Left renal pelvis (tissue), 4 donors: ENCODE measurements at places on chromosomes 5 and 9.

DNA sequence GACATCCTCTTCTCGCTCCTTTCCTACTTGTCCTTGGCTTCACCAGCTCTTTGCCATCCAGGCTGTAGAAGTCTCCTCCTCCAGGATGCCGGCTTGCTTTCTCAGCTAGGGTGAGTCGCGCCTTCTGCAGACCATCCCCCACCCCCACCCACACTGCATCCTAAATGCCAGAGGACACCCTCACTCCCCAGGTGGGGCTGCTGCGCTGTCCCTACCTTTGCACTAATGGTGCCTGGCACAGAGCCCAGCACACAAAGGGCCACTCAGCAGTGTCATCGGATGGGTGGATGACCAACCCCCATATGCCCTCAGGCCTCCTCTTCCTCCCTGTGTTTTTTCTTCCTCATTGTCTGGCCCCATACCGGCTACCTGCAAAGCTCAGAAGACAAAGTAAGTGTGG lies 14.8 kb downstream of the IL9 start:
- DNase-seq: no peak

- no peak for DNase-seq
Observed at GRCh38 chr9:79719021-79719420, 147.3 kb downstream of the TLE4 start.

DNA sequence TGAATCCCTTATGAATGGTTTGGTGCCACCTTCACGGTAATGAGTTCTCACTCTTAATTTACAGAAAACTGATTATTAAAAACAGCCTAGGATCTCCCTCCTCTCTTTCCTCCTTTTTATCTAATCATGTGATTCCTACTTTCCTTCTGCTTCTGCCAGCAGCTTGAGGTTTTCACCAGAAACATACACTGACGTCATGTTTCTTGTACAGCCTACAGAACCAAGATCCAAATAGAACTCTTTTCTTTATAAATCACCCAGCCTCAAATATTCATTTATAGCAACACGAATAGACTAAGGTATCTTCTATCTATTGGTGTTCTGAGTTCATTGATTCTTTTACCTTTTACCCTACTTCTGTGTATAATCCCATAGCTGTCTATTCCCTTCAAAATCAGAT lies 388.9 kb upstream of the CDH10 start:
- DNase-seq: no peak

DNA sequence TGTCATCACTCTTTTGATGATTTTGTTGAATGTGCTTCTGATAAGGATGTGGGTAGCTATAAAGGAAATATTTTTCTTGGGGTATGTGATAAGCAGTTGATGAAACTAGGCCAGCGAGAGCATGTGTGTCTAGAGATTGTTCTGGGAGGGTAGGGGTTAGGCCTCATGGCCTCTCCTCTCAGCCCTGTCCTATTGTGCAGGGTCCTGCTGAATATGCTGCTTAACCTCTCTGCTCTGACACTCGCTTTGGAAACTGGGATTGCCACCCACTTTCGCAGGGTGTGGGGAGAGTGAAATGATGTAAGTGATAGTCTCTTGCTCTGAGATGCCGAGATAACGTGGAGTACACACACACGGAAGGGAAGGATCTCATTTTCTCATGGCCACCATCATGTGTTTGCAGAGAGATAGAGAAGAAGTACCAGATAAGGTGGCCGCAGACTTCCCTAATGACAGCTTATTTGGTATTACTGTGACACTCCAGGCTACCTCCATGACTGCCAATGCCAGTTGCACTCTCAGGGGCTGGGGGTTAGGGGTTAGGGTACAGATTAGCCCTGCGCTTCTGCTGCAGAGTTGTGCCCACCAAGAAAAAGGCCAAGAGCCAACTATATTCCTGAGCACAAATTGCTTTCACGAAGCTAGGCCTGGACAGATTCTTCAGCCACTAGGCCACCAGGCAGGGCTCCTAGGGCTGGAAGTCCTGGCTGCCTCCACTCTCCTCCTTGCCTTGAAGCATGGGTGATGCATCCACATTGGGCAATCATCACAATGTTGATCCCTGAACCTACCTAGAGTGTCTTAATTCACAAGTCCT lies 25.2 kb upstream of the TNFAIP8 start:
- DNase-seq: no peak

- DNase-seq: no peak
Observed at GRCh38 chr5:180120237-180121101, 48.9 kb upstream of the RNF130 start.

DNA sequence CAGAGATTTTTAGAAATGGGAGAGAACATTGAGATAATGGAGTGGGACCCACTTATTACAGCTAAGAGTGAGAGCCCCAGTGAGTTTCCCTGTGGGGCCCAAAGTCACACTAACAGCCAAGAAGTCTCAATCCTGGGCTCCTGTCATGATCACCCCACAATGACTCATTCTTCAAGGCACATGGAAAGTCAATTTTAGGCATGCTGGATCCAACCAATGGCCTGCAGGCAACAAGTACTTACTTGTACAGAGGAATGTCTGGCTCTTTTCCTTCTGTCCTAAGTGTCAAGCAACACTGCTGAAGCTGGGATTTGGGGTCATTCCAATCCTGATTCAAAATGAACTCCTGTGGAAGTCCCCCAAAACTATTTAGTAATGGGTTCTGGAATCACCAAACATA lies 123.1 kb downstream of the DROSHA start:
- DNase-seq: no peak

GRCh38 chr5:180689071-180689694 lies 39.8 kb upstream of the FLT4 start:
- DNase-seq: no peak

- DNase-seq: no peak
Observed at GRCh38 chr9:124940521-124940893, 376 bp downstream of the GOLGA1 start.

GRCh38 chr5:135543001-135543484 lies 7.3 kb upstream of the NEUROG1 start:
- DNase-seq: no peak

DNA sequence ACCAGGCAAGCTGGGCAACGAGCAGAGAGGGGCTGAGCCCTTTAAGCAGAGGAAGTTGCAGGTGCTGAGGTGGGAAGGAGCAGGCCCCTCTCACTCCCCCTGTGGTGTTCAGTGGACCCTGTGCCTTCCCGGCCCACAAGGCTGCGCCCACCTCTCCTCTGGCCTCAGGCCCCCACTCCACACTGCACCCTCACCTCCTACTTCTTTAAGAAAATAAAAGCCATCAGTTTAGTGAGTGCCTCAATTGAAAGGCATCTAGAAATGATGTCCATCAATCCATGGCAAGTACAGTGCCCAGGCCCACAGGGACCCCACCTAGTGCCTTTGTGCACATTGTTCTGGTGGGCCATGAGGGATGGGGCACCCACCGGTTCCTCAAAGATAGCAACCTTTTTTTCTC lies 158.0 kb downstream of the PAX5 start:
- no peak for DNase-seq

DNA sequence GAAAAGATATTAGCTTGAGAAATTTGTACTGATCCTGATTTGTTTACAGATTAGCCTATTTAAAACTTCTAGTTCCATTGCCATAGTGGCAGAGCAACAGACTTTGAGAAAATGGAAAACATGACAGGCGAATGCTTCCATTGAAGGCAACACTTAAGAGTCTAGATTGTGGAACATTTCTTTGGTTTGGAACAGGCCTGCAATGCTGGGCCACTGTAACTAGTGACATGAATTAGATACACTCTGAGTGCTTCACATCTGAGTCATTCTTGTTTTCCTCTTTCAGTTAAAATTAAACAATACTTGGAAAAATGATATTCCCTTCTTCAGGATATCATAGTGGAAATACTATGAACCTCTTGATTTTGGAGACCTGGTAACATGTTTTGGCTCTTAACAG lies 453.6 kb upstream of the TUSC1 start:
- no peak for DNase-seq

GRCh38 chr5:35308421-35308820 lies 78.1 kb upstream of the PRLR start:
- DNase-seq: no peak

DNA sequence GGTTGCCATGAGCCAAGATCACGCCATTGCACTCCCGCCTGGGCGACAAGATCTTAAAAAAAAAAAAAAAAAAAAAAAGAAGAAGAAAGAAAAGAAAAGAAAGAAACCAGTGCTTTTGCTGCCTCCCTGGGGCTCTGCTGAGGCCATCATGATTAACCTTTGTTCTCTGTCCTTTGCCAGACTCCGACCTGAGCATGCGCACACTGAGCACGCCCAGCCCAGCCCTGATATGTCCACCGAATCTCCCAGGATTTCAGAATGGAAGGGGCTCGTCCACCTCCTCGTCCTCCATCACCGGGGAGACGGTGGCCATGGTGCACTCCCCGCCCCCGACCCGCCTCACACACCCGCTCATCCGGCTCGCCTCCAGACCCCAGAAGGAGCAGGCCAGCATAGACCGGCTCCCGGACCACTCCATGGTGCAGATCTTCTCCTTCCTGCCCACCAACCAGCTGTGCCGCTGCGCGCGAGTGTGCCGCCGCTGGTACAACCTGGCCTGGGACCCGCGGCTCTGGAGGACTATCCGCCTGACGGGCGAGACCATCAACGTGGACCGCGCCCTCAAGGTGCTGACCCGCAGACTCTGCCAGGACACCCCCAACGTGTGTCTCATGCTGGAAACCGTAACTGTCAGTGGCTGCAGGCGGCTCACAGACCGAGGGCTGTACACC lies 251.7 kb downstream of the MARCHF11 start:
- DNase-seq: no peak

- peak; percentile 39 for DNase-seq
Observed at GRCh38 chr5:137146402-137146890, 352.7 kb downstream of the SPOCK1 start.

DNA sequence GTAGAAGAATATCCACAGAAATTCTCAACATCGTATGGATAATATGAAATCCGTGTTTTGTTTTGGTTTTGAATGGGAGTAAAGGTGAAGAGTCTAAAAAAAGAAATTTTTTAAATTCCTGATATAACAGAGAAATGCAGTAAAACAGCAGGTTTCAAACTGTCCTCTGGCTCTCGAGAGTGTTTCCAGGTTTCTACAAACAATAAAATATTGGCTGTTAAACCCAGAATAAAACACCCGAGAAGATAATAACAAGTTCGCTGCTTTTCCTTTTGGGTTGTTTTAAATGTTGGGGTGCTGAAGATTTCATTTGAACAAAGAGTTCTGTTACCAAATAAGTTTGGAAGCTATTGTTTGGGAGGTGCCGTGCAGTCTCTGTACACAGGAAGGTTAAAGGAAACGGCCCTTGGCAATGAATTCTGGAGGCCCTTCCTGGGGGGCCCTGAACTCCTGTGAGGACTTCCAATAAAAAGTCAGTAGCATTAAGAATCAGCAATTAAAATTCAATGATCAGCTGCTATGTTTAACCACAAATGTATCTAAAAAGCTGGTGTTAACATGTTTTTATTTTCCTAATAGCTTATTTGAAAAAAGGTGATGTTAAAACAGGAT lies 215.8 kb downstream of the TSSK1B start:
- no peak for DNase-seq

DNA sequence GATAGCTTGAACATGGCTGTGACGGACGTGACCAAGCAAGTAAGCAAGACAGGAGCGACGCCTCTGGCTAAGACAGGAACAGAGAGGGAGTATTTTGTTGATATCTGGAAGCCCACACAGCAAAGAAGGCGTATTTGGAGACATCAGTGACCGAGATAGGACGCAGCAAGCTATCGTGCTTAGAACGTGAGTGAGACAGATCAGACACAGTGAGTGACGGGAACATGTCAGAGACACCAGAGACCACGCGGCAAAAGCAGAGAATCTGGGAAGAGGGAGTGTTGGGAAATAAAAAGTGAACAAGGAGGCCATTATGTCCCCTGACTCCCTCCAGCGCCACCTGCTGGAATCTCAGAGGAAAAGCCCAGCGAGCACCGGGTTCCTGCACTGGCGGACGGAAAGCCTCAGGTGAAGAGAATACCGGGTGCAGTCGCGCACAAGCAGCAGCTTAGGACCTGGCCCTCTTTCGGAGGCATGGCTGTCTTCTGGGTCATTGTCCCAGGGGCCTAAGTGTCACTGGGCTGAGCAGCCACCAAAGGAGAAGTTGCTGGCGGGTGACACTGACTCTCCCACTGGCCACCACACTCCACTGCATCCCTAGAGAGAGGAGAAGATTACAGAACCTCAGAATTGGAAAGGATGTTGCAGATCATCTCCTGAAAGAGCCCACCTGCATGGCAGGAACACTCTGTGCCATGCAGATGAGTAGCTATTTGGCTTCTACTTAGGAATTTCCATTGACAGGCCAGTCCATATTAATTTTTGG lies 99.1 kb downstream of the FBXO38 start:
- DNase-seq: no peak

DNA sequence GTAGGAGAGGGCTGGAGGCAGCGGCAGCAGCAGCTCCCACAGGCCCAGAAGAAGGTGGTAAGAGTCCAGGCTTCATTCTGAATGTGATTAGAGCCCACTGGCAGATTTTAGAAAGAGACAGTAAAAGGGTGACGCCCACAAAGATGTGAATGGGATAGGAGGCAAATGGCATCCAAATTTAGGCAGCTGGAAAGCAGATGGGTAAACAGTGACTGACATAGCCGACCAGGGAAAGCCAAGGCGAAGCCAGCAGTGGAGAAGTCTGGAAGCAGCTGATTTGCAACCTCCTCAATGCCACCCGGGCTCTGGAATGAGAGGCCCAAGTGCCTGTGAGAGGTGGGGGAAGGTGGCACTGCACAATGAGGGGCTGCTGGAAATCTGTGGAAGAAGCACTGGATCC lies 103.3 kb downstream of the C5orf15 start:
- DNase-seq: no peak

GRCh38 chr5:159224471-159224870 lies 15.1 kb upstream of the RNF145 start:
- no peak for DNase-seq

GRCh38 chr5:75465480-75465879 lies 45.9 kb downstream of the CERT1 start:
- no peak for DNase-seq

GRCh38 chr5:129243039-129243438 lies 148.5 kb downstream of the ISOC1 start:
- DNase-seq: no peak

DNA sequence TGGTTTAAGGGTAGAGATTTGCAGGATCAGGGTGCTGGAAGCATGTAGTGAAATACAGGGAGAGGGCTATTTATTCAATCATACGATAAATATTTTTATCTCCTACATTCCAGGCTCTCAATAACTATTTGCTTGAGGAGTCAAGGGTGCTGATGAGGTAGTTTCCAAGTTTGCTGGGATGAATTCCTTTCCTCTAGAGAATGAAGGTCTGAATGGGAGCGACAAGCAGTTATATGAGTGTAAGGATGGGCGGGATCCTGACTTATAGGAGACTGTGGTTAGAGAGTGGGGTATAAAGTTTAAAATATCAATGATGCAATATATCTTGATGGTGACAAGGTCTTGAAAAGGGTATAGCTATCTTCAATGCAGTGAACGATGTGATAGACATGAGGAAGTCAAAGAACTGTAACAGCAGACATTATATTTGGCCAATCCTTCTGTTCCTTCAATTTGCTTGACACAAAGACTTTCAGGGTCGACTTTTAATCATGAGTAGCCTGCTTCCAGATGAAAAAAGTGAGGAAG lies 201.1 kb upstream of the HAPLN1 start:
- DNase-seq: no peak

DNA sequence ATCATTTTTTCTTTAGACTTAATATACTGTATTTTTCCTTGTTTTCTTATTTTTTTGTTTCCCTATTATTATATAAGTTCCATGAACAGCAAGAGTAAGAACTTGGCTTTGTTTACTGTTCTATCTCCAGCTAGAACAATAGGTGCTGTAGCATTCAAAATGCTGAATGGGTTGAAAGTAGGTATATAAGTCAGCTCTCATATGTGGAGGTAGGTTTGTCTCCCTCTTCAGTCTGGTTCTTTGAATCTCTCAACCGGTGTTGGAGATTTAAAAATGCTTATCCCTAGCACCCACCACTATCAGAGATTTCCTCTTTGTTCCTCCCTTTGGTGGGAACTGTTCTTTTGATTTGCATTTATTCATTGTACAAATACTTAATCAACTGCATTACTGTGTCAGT lies 87.5 kb upstream of the FSD1L start:
- no peak for DNase-seq
